Heart right ventricle (tissue), 16 donors: ENCODE measurements at places on chromosomes 3 and 15. TPM values are rescaled to one million over a fixed set of nuclear protein-coding genes. Genes with fewer than 3 reads are reported as not detected.

The ITIH4 gene
- total RNA-seq: 2.3 TPM

The IL17RB gene
- total RNA-seq: not detected

The TCF12 gene
- total RNA-seq: 29.2 TPM

- no peak for DNase-seq
- no peak overlapping the region for H3K4me3 ChIP-seq
- H3K27ac ChIP-seq: no peak overlapping the region
- H3K27me3 ChIP-seq: no peaks in the 10 kb centered on the region
- no peaks in the 10 kb centered on the region for H3K4me1 ChIP-seq
These were observed 533.1 kb upstream of the NAALADL2 start for GRCh38 chr3:174325834-174326700.

- peaks cover 19% of the 10 kb centered on the region for H3K4me1 ChIP-seq
- H3K27ac ChIP-seq: no peak overlapping the region
- H3K4me3 ChIP-seq: no peak overlapping the region
These were observed 9.0 kb upstream of the BTLA start for GRCh38 chr3:112508261-112508660.

DNA sequence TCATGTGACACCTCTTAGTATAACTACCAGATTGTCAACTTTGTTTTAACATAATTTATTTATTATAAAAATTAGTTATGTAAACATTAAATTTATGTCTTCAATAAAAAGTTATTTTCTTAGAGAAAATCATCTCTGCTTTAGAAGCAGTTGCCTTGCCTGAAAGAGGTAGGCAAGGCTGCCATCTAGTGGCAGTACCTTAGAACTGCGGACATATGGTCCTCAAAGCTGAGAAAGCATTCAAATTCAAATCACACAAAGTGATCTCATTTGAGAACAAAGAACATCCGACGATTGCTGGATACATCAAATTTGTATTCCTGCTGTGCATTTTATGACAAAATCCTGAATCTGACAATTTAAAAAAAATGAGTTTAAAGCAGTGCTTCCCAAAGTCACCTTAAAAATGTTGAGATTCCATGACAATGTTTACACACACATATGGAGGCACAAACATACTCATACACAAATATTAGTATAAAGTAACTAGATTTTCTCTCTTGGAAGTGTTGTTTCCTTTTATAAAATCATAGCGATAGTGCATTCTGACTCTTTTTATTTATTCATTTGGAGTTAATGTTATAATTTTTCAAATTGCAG is 617.4 kb downstream of the CADM2 start:
- H3K4me1 ChIP-seq: no peaks in the 10 kb centered on the region
- no peak overlapping the region for H3K4me3 ChIP-seq
- no peaks in the 10 kb centered on the region for H3K36me3 ChIP-seq
- H3K27me3 ChIP-seq: no peaks in the 10 kb centered on the region

GRCh38 chr15:92616621-92617548 is 38.7 kb downstream of the FAM174B start:
- H3K4me1 ChIP-seq: peaks cover 38% of the 10 kb centered on the region
- no peak for DNase-seq
- no peak overlapping the region for H3K4me3 ChIP-seq
- H3K27ac ChIP-seq: peak overlapping the region; percentile 33

DNA sequence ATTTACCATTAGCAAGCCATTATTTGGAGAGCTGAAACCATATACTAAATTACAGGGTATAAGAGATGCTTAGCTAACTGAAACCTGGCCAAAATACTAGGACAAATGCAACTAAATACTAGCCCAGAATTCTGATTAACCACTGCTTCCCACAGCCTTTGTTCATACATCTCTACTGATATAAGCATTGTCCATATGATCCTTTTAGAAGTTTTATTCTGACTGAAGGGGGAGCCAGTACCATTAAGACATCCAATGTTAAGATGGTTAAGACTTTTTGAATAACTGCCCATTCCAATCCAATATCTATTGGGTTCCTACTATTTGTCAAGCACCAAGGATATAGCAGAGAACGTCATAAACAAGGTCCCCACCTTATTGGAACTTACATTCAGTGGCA is 421.3 kb downstream of the FOXP1 start:
- DNase-seq: no peak
- H3K4me1 ChIP-seq: no peaks in the 10 kb centered on the region
- H3K4me3 ChIP-seq: no peak overlapping the region
- no peaks in the 10 kb centered on the region for H3K27me3 ChIP-seq
- H3K36me3 ChIP-seq: no peaks in the 10 kb centered on the region

GRCh38 chr15:55267401-55268175 is 22.0 kb downstream of the RAB27A start:
- DNase-seq: peak; percentile 31
- H3K27ac ChIP-seq: no peak overlapping the region
- H3K27me3 ChIP-seq: no peaks in the 10 kb centered on the region
- no peaks in the 10 kb centered on the region for H3K4me1 ChIP-seq

- no peaks in the 10 kb centered on the region for H3K4me1 ChIP-seq
- DNase-seq: no peak
- H3K27ac ChIP-seq: no peak overlapping the region
- H3K27me3 ChIP-seq: no peaks in the 10 kb centered on the region
- H3K36me3 ChIP-seq: no peaks in the 10 kb centered on the region
These were observed 44.3 kb downstream of the CD200R1L start for GRCh38 chr3:112802338-112802737.

DNA sequence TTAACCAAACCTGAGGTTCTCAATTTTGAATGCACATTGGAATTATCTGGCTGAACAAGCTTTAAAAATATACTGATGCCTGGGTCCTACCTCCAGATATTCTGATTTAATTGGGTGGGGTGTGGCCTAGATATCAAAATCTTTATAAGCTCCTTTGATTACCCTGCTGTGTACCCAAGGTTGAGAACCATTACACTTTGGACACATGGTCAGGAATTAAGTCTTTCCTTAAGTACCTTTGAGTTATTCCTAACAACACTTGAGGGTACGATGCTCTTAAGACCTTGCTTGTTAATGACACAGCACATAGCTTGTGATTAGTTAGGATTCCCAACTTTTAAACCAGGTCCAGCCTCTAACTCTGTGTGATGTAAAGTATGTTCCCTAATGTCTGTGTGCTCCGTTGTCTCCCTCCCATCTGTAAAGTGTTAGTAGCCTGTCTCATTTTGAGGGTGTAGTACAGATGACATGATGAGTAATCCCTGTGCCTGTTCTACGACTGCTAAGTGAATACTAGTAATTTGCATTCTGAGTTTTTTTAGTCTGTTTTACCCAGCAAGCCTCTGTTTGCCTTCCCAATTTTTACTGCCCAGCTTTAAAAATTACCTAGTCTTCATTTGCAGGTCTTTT is 154.9 kb downstream of the KLHL25 start:
- H3K36me3 ChIP-seq: peaks cover 80% of the 10 kb centered on the region
- peaks cover 17% of the 10 kb centered on the region for H3K4me1 ChIP-seq
- peak overlapping the region; percentile 3 for H3K27ac ChIP-seq
- no peak overlapping the region for H3K4me3 ChIP-seq
- no peak for DNase-seq

GRCh38 chr3:195443391-195443989 is 670 bp upstream of the ACAP2 start:
- H3K36me3 ChIP-seq: no peaks in the 10 kb centered on the region
- no peaks in the 10 kb centered on the region for H3K27me3 ChIP-seq
- no peaks in the 10 kb centered on the region for H3K4me1 ChIP-seq
- H3K4me3 ChIP-seq: peak overlapping the region; percentile 11
- DNase-seq: no peak

DNA sequence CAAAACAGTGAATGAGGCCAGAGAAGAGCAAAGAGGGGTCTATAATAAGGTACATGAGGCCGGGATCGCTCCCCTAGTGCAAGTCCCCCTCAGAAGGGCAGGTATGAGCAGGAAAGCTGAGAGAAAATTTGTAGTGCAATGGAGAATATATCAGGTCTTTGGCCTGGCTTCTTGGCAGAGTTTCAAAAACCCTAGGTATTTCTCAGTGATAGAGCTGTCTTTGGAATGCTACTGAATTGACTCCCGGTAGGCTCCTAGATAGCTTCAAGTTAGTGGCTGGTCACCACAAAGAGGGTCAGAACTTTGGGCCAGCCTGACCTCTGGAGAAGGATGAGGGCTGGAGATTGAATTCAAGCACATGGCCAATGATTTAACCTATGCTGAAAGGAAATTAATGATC is 30.6 kb upstream of the OXTR start:
- H3K27ac ChIP-seq: no peak overlapping the region
- H3K27me3 ChIP-seq: no peaks in the 10 kb centered on the region
- H3K4me3 ChIP-seq: no peak overlapping the region
- no peaks in the 10 kb centered on the region for H3K36me3 ChIP-seq
- DNase-seq: no peak

DNA sequence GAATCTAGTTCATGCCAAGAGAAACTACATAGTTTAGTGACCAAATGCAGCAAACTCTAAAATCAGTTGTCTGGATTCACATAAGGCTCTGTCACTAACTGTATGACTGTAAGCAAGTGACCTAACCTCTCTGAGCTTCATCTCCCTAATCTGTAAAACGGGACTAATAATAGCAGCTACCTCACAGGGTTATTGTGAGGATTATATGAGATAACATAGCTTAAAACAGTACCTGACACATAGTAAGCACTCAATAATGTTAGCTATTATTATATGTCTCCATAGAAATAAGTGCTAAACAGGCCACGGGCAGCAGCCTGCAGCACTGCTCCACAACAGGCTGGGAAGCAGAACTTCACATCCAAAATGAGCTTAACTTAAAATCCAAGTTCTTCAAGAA is 30.2 kb downstream of the NPTN start:
- peaks cover 63% of the 10 kb centered on the region for H3K4me1 ChIP-seq
- no peaks in the 10 kb centered on the region for H3K27me3 ChIP-seq
- H3K4me3 ChIP-seq: no peak overlapping the region
- peak overlapping the region; percentile 54 for H3K27ac ChIP-seq
- no peak for DNase-seq
